NCI-H1105 (cell line): ENCODE measurements at places on chromosomes 2 and 18.
A peak's percentile ranks its signal among the peaks of the same experiment; 100 is the strongest.

DNA sequence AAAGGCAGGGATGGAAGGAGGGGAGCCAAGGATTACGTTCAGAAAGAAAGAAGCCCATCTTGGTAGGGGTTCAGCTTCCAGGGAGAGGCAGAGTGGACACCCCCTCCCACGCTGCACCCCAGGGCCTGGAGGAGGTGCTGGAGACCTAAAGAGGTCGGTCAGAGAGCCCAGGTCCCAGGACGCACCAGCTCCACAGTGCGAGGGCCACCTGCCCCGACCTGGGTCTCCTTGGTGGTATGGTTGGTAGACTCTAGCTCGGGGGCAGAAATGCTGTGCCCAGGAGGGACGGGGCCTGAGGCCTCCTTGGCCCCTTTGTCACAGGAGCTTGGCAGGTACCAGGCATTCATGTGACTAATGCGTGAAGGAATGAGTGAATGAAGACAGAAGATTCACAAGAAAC lies 87.1 kb upstream of the RAB6C start:
- no peak for DNase-seq

DNA sequence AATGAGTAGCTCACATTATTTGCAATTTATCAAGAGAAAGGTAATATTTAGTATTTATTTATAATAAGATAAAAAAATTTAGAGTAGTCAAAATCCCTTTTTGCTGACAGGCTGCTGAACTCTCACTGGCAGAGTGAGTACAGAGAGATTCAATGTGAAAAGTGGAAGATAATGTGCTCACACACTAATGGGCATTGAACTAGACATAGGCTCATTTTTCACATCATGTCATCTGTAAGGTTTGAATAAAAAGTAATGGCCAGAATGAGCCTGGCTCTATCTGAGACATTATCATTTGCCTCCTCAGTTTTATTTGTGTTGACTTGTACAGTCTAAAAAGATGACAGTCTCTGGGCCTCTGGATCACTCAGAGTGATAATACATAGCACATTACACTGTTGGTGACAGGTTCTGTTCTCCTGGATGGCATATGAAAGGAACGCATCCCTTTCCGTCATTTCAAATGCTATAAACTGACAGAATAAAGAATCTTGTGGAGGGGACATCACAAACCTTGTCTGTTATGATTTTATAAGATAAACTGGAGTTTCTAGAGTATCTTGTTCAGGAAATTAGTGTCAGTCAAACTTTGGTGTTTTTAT lies 812.9 kb downstream of the NR4A2 start:
- no peak for DNase-seq

- no peak for DNase-seq
These were observed 43.2 kb upstream of the SOS1 start for GRCh38 chr2:39164089-39164488.

DNA sequence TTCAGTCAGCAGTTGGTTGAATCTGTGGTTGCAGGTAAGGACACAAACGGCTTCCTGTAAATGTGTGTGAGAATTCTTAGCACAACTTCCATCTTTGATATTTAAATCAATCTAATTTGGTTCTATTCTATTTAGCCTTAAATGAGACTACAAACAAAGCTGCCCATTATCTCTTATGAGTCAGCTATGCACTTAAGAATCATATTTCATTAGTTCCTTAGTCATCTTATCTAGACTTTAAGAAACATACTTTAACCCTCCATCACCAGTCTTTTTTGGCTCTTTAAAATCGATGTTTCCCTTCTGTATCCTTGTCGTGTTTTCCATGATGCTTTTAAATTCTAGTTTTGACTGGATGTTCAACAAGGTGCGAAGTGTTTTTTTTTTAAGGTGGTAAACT lies 114.4 kb upstream of the TMEM200C start:
- no peak for DNase-seq

- DNase-seq = peak; percentile 62
These were observed 3.2 kb downstream of the UBE2E3 start for GRCh38 chr2:180983468-180984242.

- DNase-seq = no peak
These were observed 65.9 kb downstream of the KCNF1 start for GRCh38 chr2:10977621-10978020.

GRCh38 chr2:219071131-219071816 lies 10.6 kb upstream of the IHH start:
- DNase-seq = no peak

- no peak for DNase-seq
These were observed 81.1 kb upstream of the OTOF start for GRCh38 chr2:26559044-26559405.

DNA sequence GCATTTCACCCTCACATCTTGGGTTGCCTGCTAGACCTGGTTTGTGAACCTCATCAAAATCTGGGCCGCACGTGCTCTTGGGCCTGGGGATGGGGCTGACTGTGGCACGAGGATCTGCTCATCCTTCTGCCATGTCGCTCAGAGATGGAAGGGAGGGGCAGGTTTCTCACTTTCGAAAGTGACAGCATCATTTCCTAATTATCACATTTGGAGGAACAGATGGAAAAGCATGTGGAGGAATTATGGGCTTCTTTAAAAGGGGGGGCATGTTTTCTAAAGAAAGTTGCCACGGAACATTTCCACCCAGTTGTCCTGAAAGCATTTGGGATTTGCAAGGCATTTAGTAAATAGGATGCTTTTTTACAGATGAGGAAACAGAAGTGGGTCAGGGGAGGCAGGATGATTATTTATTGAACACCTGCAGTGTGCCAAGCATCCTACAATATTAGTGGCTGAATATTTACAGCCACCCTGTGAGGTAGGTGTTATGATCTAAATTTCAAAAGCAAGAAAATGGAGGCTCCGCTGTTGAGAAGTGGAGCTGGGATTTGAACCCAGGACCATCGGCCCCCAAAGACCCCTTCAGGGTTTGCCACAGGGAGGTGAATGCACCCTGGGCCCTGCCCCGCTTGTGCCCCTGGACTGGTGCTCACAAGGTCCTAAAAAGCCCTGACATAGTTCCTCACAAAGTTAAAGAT lies 104.2 kb upstream of the MYCN start:
- DNase-seq = no peak

DNA sequence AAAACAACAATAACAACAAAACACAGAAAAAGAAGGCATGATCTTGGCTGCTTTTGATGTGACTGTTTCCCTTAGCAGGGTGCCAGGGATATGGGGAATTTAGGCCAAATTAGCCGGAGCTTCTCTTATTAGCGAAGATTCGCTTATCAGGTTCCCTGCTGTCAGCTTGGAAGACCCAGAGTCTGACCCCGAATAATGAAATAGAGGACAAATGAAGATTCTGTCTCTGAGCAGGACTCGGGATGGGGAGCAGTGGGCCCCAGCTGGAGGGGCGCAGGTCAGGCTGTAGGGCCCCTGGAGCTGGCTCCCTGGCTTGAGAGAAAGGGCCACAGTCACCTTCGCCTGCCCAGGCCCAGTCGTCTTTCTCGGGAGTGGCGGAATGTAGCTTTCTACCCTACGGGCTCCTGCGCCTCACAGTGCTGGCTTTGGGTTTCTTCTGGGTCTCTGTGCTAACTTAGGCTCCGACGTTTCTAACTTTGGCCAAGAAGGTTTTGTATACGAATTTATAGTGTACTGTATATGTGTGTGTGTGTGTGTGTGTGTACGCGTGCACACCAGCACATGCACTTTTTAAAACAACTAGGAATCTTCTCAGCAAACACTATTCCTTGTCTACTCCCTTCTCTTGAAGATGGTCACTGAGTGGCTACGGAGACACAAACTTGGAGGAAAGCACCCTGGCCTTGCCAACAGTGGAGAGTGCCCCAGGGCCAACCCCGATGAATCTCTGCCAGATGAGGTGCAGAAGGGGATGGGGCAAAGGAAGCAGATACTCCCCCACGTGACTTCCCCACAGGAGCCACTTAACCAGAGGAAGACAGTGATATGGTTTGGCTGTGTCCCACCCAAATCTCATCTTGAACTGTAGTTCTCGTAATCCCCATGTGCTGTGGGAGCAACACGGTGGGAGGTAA lies 195.6 kb upstream of the COPS8 start:
- no peak for DNase-seq

GRCh38 chr2:209495855-209496585 lies 72.2 kb downstream of the MAP2 start:
- DNase-seq = no peak
